EL (cell line): ENCODE measurements at places on chromosomes 3 and 15.

DNA sequence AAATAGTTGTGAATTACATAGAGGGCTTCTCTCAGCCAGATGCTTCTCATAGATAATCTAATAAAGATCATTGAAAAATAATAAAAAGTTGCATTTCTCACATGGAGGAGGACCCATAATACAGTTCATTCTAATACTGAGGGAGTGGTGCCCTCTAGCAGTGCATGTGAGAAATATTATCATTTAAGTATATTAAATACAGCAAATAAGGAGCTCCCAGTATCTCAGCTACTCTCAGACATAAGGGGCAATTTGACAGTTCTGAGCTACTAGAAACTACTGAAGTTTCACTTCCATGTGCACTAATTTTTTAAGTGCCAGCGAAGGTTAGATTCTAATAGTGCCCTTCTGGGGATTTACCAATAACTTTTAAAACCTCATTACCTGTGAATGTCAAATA is 188.3 kb downstream of the IL5RA start:
- DNase-seq = no peak

GRCh38 chr3:126746395-126747177 is 42.5 kb downstream of the CHCHD6 start:
- peak; percentile 64 for DNase-seq

- DNase-seq = peak; percentile 82
Observed at GRCh38 chr3:8891774-8892173, 71.5 kb downstream of the RAD18 start.

DNA sequence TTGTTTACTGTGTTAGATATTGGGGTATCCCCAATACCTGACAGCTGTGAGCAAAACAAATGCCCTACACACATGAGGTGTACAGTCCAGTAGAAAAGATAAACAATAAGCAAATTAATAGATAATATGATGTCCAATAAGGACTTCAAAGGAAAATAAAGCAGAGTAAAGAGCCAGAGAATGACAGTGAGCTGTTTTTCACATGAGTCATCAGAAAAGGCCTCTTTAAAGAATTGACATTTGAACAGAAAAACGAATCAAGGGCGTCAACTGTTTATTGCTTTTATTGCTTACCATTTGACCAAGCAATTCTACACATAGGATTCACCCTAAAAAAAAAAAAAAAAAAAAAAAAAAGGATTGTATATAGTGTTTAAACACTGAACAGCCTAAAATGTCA is 96.6 kb upstream of the FLNB start:
- peak; percentile 53 for DNase-seq

GRCh38 chr15:50563756-50564155 is 17.3 kb upstream of the USP50 start:
- DNase-seq = no peak

DNA sequence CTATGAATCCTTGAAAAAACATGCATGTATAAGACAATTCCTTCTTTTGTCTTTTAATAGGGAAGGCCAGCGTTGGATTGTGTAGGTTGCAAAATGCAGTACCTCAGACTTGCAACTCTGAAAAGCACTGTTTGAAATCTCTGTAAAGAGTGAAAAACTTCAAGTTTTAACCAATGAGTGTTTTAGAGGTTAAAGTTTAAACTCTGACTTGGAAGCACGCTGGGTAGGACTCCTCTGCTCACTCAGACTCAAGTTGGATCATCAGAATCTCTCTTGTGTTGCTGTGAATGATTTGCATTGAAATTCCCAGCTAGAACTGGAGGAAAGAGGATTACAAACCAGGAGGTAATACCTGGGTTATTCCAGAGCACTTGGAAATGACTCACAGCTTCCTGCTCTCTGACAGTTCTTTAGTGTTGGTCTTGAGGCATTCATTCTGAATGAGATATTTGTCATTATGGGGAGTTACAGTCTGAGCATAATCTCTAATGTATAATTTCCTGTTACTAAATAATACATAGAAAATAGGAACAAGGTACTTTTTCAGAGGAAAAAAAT is 49.1 kb downstream of the PLS1 start:
- DNase-seq = peak; percentile 51

- DNase-seq = no peak
Observed at GRCh38 chr15:40353697-40354096, 2.9 kb downstream of the PHGR1 start.

DNA sequence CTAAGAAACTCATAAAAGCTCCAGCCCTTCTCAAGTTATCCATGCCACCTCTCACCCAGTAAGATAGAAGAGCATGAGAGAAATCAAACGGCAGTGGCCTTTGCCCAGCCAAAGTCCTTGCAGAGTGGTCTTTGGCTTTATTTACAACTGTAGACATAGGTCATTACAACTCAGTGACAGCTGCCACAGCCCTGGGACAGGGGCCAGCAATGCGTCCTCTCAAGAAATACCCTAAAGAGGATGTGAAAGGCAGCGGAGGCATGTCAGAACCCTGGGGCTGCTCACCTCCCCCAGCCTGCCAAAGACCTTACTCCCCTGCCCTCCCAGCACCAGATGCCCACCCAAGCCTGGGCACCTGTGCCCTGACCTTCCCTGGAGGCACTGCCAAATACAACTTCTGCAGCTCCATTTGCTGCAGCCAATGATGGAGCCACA is 6.3 kb downstream of the ACAA1 start:
- DNase-seq = no peak

DNA sequence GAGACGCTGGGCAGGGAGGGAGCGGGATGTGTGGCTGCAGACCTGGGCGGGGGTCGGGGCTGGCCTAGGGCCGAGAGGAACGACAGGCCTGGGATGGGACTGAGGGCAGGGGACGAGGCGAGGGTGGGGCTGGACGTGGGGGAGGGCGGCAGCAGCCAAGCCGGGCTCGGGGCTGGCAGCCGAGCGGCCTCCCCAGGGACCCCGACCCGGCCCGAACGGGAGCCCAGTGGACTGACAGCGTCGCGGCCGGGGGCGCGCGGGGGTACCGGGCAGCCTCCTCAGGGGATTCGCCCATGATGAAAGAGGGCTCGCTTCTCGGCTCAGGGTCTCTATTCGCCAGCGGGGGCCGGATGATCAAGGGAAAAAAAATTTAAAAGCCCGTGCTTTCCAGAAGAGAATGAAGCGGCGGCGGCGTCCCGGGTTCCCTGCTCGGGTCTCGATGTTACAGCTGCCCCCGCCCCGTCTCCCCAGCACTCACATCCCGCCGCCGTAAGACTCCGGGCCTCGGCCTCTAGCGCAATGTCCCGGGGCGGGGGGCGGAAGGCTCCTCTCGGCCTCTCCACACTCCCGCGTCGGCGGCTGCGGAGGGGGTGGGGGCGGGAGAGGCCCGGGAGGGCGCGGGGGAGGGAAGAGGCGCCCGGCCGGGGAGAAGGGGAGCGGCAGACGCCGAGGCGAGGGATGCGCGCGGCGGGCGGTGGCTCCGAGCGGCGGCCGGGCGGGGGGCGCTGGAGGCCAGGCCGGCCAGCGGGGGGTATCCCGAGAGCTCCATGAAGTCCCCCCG is 4.3 kb downstream of the PTH1R start:
- peak; percentile 32 for DNase-seq

- DNase-seq = no peak
Observed at GRCh38 chr3:178476886-178477285, 59.4 kb upstream of the KCNMB2 start.

GRCh38 chr3:161295325-161295724 is 74.2 kb downstream of the NMD3 start:
- DNase-seq = peak; percentile 34

- DNase-seq = peak; percentile 69
Observed at GRCh38 chr3:187743195-187744141, 1.8 kb downstream of the BCL6 start.

- DNase-seq = peak; percentile 34
Observed at GRCh38 chr3:135908225-135908624, 57.3 kb upstream of the PPP2R3A start.

DNA sequence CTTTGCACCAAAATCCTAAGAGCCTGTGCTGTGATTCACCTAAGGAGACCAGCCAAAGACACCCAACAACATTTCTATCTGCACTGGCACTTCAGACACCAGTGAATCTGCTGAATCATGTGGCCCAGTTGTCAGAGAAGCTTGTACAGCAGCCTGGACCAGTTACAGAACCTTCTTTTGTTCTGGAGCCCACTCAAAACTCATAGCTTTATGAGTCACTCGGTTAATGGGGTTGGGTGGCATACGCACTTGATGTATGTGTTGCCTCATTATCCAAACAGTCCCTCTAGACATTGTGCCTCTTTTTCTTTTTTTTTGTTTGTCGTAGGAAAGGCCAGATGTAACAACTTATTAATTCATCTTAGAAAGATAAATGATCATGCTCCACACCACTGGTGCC is 25.6 kb upstream of the GOLGA6L2 start:
- DNase-seq = no peak

GRCh38 chr3:117788506-117788905 is 1078.9 kb downstream of the TUSC7 start:
- DNase-seq = no peak

DNA sequence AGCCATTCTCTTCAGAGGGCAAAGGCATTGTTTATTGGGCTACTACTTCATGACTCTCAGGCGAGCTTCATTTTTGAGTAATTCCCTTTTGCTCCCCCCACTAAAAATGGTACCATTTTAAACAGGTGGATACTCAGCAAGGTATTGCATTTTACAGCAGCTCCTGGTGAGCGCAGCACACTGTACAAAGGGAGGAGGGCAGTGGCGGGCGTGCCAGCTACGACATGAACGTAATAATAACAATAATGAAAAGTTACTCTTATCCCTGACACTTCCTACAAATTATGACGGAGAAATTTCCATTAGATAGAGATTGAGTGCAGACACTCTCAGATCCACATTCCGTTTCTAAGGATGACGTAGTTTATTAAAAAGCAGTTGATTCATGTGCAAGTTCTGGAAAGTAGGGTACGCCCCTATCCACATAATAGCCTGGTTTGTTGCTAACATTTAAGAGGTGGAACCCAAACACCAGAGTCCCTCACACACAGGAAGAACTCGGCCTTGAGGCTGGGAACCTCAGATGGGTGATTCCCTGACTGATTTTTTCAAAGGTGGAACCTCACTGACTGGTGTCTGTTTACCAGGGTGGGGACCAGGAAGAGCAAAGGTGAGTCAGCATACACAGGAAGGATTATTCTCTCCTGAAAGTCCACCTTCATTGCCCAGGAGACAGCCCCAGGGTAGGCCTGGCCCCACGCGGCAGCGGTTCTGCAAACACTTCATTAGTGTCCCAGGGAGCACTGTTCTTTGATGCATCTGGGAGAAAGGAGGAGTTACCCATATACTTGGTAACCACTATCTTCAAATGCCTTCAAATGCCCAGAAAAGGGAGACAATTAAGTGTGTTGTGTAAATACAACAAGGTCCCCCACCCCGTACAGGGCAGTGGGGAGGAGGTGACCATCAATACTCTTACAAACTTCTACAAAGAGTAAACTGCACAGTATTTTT is 69.9 kb downstream of the LDHAL6B start:
- no peak for DNase-seq

- DNase-seq = no peak
Observed at GRCh38 chr3:57758686-57759085, 2.6 kb downstream of the SLMAP start.

DNA sequence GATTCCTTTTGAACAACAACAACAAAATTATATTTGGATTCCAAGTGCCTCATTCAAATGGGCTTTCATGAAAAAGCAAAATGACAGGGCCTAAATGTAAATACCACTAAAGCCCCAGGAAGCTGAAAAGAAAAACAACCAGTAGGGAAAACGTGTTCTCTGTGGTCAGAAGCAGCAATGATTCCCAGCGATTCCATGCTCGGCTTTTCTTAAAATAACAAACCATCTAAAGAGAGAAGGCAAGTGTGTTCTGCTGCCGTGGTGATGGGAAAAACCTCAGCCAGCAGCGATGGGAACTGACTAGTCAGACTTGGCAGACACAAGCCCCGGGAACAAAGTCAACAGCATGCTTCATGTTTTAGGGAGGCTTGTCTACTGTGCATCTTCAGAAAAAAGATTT is 153.6 kb downstream of the TNIK start:
- DNase-seq = peak; percentile 91

DNA sequence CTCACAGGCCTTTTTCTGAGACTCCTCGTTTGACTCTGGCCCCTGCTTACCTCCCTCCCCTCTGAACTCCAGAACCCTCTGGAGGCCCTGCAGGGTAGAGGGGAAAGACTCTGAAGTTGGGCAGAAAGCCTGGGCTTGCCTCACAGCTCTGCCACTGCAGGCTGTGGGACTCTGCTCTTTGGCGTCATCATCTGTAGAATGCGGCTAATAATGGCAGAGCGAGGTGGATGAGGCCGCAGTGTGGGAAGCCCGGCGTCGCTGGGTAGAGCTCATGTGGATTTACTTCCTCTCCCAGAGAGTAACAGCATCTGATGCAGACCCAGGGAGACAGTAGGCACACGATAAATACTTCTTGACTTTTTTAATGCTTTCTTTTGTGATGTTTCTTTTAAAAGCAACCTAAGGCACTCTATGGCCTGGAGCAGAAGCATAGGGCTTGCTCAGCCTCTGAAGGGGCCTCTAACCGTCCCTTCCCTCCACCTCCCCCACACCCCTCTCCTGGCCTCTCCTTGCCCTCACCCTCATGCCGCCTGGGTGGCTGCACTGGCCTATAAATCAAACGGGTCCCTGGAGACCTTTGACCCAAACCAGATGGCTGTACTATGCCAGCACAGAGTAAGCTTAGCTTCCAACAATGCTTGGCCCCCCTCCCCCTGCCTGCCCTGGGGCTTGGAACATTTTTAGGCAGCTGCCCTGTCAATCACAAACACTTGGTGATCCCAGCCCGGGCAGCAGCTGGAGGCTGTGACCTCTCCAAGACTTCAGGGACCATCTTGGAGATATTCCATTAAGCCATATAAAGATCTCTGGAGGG is 32.9 kb downstream of the SPSB4 start:
- no peak for DNase-seq

DNA sequence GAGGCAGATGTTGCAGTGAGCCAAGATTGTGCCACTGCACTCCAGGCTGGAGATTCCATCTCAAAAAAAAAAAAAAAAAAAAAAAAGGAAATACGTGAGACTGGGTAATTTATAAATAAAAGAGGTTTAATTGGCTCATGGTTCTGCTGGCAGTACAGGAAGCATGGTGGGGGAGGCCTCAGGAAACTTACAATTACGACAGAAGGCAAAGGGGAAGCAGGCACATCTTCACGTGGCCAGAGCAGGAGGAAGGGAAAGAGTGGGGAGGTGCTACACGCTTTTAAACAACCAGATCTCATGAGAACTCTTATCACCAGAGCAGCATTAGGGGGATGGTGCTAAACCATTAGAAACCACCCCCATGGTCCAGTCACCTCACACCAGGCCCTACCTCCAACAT is 138.2 kb upstream of the IL12A start:
- DNase-seq = no peak

GRCh38 chr3:194306771-194307640 is 44.1 kb downstream of the CPN2 start:
- no peak for DNase-seq

DNA sequence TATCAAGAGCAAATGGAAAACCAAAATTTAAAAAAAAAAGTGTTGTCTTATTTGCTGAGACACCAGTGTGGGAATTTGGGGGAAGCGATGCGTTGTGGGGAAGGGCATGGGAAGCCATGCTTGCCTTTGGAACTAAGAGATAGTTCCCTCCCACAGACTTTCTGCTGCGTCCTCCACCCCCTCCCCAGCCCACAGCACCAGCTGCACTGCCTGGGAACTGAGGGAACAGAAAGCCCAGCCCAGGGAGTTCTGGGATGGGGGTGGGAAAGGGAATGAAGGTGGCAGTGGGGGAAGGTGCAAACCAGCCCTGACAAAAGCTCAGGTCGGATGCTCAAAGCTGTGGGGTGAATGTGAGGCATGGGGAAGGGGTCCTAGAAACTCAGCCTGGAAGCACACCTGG is 8.1 kb upstream of the NTRK3 start:
- DNase-seq = no peak
